ENCODE measurements at places on chromosomes 2 and 18. TPM values are rescaled to one million over a fixed set of nuclear protein-coding genes. Genes with fewer than 3 reads are reported as not detected.

The SRBD1 gene
- 15.9 TPM for total RNA-seq

The MAP3K19 gene
- not detected for total RNA-seq

The STRN gene
- total RNA-seq: 11.7 TPM

The ZNF892 gene
- total RNA-seq: 4.4 TPM

The MBD2 gene
- total RNA-seq: 112 TPM

The TGFA gene
- not detected for total RNA-seq

The CCDC85A gene
- total RNA-seq: not detected

The GREB1 gene
- total RNA-seq: 0.47 TPM

The SKOR2 gene
- total RNA-seq: not detected
